ENCODE measurements at places on chromosomes 11 and 22.
A peak's percentile ranks its signal among the peaks of the same experiment; 100 is the strongest.

- no peak for DNase-seq
These were observed 261.3 kb downstream of the TMEM135 start for GRCh38 chr11:87299041-87299481.

- no peak for DNase-seq
These were observed 20.9 kb downstream of the EMSY start for GRCh38 chr11:76465701-76466100.

- no peak for DNase-seq
These were observed 909 bp upstream of the ZNRD2 start for GRCh38 chr11:65569164-65569972.

- DNase-seq, result no peak
These were observed 158.8 kb downstream of the CTTN start for GRCh38 chr11:70556884-70557741.

- peak; percentile 23 for DNase-seq
These were observed 369 bp downstream of the DHCR7 start for GRCh38 chr11:71447791-71448256.

- DNase-seq, result peak; percentile 57
These were observed 99.1 kb downstream of the CD44 start for GRCh38 chr11:35237860-35238715.

- DNase-seq, result no peak
These were observed 74.7 kb upstream of the CD44 start for GRCh38 chr11:35064114-35064800.

DNA sequence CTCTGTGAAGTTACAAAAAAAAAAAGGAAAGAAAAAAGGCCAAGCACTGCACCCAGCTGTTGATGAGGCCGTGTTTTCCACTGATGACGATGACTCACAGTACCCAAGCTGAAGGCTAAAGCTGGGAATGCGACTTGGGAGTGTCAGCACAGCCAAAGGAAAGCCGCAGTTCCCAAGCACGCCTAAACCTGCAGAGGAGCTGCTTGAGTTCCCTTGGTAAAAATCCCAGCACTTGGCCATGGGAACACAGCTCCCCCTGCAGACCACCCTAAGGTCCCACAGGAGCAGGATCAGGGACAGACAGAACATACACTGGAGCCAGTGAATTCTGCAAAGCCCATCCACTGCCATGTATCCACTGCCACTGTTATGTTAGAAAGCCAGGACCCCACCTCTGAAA lies 39.9 kb downstream of the SERGEF start:
- no peak for DNase-seq
